ENCODE measurements at places on chromosomes 7 and 10. TPM values are rescaled to one million over a fixed set of nuclear protein-coding genes. Genes with fewer than 3 reads are reported as not detected.

TMEM176A gene
- polyA plus RNA-seq = not detected

CAV1 gene
- polyA plus RNA-seq = not detected

HGF gene
- not detected for polyA plus RNA-seq

PAPSS2 gene
- polyA plus RNA-seq = 0.05 TPM

TECPR1 gene
- polyA plus RNA-seq = 40.2 TPM

LRRC17 gene
- not detected for polyA plus RNA-seq

GOT1 gene
- polyA plus RNA-seq = 17.8 TPM

CCDC3 gene
- not detected for polyA plus RNA-seq

PRSS58 gene
- not detected for polyA plus RNA-seq

CDHR3 gene
- polyA plus RNA-seq = 0.63 TPM

DNA sequence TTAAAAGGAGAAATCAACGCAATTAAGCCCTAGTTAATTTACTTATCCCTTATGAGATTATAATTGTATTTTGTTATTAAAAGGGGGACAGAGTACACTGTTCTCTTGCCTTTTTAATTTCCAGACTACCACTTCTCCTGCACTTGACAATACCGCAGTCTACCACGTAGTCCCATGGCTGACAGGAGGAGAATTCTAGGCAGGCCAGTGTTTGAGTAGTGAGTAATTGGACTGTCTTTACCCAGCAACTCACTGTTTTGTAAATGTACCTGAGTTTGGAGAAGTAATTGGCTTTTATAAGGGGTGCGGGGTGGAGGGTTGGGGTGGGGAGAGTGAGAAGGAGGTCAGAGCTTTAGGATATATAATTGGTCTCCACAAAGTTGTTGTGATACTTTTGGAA is 85.4 kb downstream of the CFTR start:
- DNase-seq = no peak

DNA sequence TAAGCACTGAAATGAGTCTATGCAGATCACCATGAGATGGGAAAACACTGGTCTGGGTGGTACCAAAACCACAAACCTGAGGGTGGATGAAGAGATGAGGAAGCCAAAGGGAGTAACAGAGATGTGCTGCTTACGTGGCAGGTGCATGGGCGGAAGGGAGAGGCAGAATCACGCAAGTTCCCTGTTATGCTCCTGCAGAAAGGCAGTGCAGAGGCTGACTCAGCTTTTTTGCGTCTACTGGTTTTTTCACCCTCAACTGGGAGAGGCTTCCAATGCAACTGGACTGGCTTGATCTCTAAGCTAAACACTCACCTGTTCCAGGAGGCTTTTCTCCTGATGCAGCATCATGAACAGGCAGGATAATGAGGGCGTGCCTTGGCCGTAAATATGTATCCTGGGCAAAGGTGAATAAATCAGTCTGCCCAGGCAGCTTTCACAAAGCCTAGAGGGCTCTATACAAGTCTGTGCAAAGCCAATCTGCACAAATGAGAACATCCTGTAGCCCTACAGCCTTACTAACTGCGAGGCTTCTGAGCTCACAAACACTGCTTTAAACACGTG is 95.4 kb upstream of the AFAP1L2 start:
- DNase-seq = peak; percentile 55

DNA sequence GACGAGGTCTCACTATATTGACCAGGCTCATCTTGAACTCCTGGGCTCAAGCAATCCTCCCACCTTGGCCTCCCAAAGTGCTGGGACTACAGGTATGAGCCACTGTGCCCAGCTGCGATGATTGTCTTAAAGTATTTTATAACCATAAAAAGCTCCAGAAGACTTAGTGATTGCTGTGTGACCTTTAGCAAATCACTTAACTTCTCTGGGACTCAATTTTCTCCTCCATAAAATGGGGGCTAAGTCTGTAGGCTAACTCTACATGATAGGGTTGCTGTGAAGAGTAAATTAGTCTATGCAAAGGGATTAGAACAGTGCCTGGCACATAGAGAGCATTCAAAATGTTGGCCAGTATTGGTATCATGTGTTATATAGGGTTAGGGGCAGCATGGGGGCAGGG is 42.8 kb downstream of the PPIF start:
- DNase-seq = no peak

GRCh38 chr10:117409549-117410305 is 34.5 kb upstream of the PDZD8 start:
- DNase-seq = no peak

DNA sequence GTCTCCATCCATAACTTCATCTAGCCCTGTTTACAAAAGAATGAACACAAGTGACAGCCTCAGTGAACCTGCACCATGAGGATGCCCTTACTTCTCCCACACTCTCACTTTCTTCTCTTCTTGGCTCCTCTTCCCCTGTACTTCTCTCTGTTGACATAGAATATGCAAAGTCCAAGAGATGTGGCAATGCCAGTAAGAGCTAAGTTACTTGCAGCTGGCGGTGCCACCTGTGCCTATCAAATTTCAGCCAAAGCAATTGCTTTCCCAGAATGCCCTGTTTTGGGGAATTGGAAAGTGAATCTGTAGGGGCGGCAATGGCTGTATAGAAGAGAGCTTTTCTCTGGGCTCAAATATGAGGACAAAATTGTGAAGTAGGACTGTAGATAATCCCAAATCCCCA is 557.8 kb downstream of the AUTS2 start:
- DNase-seq = no peak

DNA sequence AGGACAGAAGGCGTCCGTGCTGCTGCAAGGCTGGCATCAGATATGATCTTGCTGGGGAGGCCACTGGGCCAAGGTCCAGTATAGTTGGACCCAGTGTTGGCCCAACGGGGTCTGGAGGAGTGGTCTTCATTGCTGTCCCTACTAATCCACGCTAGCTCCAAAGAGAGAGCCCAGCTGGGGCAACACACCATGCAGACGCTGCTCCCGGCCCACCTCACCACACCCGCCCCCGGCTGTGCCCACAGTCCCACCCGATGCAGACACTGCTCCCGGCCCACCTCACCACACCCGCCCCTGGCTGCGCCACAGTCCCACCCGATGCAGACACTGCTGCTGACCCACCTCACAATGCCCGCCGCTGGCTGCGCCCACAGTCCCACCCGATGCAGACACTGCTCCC is 121.5 kb downstream of the VIPR2 start:
- no peak for DNase-seq

GRCh38 chr7:35716038-35716803 is 21.3 kb upstream of the HERPUD2 start:
- no peak for DNase-seq

DNA sequence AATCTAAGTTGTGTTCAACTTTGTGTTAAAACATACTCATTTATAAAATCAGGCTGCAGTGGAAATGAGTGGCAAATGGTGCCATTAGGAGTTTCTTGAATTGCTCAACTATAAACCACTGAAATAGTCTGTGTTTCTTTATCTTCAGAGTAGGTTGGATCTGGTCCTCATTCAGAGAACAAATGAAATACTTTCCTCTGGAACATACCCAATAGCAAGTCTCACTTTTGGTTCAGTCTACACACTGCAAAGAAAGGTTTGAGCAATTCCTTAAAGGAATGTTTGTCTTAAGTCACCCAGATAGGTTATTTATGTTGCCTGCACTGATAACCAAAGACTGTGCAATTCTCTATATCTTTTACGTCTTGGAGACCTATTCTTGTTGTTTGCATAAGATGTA is 62.5 kb downstream of the ABCB4 start:
- DNase-seq = no peak

- peak; percentile 45 for DNase-seq
Observed at GRCh38 chr7:39952374-39952773, 2.3 kb downstream of the CDK13 start.

DNA sequence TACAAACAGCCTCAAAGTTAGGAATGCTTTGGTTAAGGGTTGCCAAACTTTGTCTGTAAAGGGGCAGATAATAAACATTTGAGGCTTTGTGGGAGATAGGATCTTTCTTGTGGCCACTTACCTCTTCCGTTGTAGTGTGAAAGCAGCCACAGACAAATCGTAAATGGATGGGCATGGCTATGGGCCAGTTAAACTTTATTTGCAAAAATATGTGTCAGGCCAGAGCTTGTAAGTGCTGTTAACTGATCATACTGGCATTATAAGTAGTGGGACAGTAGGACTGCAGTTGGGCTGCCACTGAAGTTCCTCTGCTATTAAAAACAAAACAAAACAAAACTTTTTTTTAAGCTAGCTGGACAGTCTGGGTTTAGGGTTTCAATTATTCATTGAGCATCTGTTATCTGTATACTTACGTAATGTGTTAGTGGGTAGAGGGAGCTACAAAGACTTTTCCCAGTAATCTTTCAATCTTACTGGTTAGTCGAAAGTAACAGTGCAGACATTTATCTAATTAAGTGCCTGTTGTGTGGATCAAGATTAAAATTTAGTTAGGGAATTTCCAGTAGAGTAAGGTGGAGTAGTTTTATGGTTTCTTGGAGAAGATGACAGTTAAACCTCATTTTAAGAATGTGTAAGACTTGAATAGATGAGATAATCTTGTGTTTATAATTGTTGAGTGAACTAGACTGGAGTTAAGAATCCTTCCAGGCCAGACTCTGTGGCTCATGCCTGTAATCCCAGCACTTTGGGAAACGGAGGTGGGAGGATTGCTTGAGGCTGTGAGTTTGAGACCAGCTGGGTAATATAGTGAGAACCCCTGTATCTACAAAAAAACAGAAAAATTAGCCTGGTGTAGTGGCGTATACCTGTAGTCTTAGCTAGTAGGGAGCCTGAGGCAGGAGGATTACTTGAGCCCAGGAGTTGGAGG is 100.1 kb downstream of the BTRC start:
- no peak for DNase-seq

DNA sequence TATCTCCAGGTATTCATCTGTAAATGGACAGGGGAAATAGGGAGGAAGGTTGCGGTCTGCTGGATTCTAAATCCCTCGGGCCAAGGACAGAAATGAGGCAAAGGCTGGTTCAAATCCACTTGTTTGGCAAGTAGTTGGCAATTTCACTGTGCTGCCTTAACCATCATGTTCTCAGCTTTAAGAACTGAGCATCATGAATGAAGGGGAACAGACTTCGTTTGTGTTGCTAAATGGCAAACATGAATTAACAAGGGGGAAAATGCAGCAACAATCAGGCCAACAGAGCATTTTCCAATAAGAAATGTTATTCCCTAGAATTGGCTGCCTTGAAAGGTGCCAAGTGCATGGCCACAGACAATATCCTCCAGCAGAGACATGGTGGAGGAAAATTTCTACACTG is 36.9 kb downstream of the PARD3 start:
- no peak for DNase-seq

DNA sequence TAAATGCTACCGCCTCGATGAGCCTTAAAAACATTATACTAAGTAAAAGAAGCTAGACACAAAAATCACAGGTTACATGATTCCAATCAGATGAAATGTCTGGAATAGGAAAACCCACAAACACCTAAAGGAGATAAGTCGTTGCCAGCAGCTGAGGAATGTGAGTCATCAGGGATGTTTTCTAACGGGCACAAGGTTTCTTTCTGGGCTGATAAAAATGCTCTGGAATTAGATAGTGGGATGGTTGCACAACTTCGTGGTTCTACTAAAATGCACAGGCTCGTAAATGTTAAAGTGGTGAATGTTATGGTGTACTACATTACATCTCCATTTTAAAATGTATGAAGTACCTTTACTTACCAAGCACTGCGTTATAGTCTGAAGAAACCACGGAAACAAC is 9.7 kb downstream of the ABLIM1 start:
- no peak for DNase-seq

DNA sequence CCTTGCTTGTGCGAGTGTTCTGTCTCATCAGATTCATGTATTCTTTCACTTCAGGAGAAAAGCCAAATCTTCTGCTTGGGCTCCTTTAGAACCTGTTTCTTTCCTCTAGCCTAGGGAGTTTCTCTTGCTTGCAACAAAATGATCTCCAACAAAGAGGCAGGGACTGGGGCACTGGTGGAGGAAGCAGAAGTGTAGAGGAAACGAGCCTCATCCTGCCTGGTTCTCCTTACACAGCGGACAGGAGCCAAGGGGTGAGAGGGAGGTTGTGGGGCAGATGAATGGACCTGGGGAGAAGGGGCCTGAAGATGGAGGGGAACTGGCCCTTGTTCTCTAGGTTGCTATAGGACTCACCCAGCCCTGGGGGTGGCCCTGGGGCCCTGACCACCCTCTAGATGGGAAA is 141.1 kb downstream of the PKD1L1 start:
- no peak for DNase-seq

- DNase-seq = no peak
Observed at GRCh38 chr7:146961617-146962016, 845.0 kb downstream of the CNTNAP2 start.

DNA sequence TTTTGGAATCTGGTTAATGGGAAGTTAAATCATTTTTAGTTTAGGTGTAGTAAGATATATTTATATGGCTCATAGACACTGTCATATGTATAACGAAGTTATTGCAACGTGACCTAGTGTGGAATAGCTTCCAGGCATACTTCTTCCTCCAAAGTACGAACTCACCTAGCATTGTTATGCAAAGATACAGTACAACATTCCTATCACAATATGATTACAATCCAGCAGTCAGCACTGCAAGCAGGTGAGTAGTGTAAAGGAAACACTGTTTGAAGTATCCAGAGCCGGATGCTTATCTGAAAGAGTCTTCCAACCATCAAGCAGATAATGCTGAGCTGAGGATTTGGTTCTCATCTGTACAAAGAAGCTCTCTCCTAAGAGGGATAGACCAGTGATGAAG is 754.4 kb upstream of the IGFBP3 start:
- DNase-seq = no peak

DNA sequence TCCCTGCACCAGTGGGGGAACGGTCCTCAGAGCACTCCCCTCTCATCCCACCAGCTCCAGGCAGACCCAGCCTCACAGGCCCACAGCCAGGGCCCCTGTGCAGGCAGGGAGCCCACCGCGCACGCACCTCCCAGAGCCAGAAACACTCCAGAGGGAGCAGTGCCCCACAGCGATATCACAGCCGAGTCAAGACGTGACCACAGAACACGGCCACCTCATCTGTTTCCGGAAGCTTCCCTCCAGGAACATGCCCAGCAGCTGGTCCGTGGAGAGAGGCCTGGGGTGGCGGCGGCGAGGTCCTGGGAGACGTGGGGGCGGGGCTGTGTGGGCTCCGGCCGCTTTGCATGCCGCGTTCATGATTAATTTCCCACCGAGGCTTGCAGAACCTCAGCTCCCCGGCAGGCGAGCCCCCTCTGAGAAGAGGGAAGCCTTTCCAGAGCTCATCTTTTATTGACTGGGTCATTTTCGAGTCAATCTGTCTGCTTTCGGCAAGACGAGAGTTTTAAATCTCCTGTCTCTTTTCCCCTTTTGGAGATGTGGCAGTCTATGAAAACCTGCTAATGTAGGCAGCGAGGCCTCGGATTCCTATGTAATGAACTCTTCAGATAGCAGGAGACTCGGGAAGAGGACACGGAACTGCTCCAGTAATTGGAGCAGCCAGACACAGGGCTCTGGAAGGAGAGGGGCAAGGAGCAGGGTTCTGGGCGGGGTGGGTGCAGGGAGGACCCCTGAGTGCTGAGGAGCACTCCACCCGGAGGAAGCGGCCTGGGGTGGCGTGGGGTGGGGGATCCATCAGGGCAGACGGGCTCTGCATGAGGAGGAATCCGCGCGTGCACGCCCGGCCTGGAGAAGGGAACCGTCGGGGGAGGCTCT is 242.8 kb downstream of the ELFN1 start:
- DNase-seq = no peak
